ENCODE measurements at places on chromosomes 7 and 10.

DNA sequence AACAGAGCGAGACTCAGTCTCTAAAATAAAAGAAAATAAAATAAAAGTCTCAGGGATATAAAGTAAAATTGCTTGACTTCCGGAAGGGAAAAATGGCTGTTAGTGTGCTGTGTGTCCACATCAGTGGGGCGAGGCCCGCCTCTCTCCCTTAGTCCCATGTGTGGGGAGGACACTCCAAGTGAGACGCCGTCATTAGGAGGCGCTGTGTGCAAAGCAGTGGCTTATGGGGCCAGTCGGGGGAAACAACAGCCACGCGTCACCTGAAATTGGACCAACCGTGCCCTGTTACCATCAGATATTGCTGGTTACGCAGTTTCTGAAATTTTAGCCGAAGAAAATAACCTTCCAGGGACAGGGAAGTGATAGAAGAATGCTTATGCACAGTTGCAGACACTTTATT, 15.8 kb downstream of the SFXN4 start:
- no peak for DNase-seq

GRCh38 chr7:10780400-10780747, 193.3 kb upstream of the PHF14 start:
- DNase-seq, result no peak

GRCh38 chr10:128516180-128516579, 390.0 kb upstream of the MKI67 start:
- DNase-seq, result no peak

- DNase-seq, result no peak
These were observed 642 bp upstream of the COL13A1 start for GRCh38 chr10:69801094-69801433.

- DNase-seq, result no peak
These were observed 484.2 kb upstream of the CELF2 start for GRCh38 chr10:10533437-10533836.

DNA sequence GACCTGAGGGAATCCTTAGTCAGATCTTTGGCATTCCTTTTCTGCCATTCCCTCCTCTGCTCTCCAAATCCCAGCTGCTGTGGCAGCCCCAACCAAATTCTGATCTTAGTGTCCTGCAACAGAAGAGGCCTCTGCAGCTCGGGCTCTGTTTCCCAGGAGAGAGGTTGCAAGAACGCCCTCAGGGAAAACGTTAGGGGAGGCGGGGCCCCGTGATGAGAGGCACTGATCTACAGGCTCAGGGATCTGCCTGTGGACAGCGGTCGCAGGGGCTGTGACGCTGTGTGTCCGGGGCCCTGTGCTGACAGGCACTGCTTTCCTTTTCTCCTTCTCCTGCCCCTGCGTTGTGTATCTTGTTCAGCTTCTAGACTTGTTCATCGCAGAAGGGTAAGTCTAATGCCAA, 57.3 kb upstream of the DPYSL4 start:
- DNase-seq, result no peak

Measured in kidney epithelial cell (primary cell).